ENCODE measurements at places on chromosomes 7 and 10. TPM values are rescaled to one million over a fixed set of nuclear protein-coding genes. Genes with fewer than 3 reads are reported as not detected.

PPRC1 gene
- 31.4 TPM for total RNA-seq

GRCh38 chr7:122738947-122739346 is 36.2 kb upstream of the RNF148 start:
- no peaks in the 10 kb centered on the region for H3K36me3 ChIP-seq
- H3K27ac ChIP-seq: no peak overlapping the region
- H3K4me3 ChIP-seq: no peak overlapping the region

DNA sequence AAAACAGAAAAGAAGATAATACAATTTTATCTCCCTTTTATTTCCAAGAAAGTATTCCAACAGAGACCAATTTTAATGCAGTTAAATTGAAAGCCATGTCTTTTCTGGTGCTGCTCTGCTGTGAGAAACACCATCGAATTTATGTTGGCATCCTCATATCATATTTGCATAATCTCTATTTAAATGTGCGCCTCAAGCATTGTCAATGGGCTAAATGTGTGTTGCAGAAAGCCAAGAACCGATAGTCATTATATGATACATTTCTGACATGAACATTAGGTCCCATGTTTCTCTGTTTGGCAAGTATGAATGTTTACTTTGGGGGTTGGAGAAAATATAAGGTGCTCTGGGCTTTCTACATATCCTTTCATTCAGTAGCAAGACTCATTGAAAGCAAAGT is 1023.5 kb upstream of the CELF2 start:
- no peaks in the 10 kb centered on the region for H3K27me3 ChIP-seq
- no peak overlapping the region for H3K27ac ChIP-seq
- H3K4me1 ChIP-seq: no peaks in the 10 kb centered on the region
- H3K4me3 ChIP-seq: no peak overlapping the region

GDF2 gene
- total RNA-seq: not detected

GRCh38 chr7:31814187-31814586 is 127.2 kb downstream of the PPP1R17 start:
- H3K4me1 ChIP-seq: no peaks in the 10 kb centered on the region
- H3K4me3 ChIP-seq: no peak overlapping the region
- no peaks in the 10 kb centered on the region for H3K27me3 ChIP-seq
- H3K36me3 ChIP-seq: no peaks in the 10 kb centered on the region
- DNase-seq: no peak

MPLKIP gene
- total RNA-seq: 17.8 TPM

SKIDA1 gene
- 1.2 TPM for total RNA-seq

GRCh38 chr10:103470761-103471653 is 8.0 kb downstream of the CALHM3 start:
- no peak for DNase-seq
- no peaks in the 10 kb centered on the region for H3K4me1 ChIP-seq
- H3K36me3 ChIP-seq: no peaks in the 10 kb centered on the region
- H3K4me3 ChIP-seq: no peak overlapping the region
- no peak overlapping the region for H3K27ac ChIP-seq
- no peaks in the 10 kb centered on the region for H3K27me3 ChIP-seq

DNA sequence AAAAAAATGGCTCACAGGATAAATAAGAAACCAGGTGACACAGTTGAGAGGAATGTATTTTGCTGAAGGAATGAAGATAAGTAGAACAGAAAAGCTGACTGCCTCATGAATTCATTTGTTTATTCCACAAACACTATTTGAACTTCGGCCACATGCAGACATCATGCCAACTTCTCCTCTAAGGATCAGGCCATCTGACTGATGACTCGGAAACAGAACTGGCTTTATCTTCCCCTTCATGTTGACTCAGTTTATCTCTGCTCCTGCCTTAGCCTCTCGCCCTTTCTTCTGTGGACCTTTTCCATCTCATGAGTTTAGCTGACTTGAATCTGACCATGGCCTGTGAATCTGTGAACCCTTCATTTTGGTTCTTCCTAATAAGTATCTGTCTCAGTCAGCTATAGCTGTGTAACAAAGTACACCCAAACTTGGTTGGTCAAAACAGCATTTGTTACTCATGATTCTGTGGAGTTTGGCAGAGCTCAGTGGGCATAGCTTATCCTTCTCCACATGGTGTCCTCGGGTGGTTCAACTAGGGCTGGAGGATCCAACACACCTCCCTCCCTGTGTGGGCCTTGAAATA is 44.0 kb upstream of the GRID1 start:
- peak overlapping the region; percentile 95 for H3K27ac ChIP-seq
- no peak for DNase-seq
- H3K36me3 ChIP-seq: no peaks in the 10 kb centered on the region
- peaks cover 10% of the 10 kb centered on the region for H3K4me1 ChIP-seq
- H3K4me3 ChIP-seq: no peak overlapping the region

TIMM23 gene
- 32.2 TPM for total RNA-seq

All from aorta (tissue), 5 donors.